ENCODE measurements at places on chromosomes 12 and 14.
A peak's percentile ranks its signal among the peaks of the same experiment; 100 is the strongest.

- DNase-seq, result no peak
Observed at GRCh38 chr12:67916266-67916970, 72.8 kb upstream of the IFNG-AS1 start.

DNA sequence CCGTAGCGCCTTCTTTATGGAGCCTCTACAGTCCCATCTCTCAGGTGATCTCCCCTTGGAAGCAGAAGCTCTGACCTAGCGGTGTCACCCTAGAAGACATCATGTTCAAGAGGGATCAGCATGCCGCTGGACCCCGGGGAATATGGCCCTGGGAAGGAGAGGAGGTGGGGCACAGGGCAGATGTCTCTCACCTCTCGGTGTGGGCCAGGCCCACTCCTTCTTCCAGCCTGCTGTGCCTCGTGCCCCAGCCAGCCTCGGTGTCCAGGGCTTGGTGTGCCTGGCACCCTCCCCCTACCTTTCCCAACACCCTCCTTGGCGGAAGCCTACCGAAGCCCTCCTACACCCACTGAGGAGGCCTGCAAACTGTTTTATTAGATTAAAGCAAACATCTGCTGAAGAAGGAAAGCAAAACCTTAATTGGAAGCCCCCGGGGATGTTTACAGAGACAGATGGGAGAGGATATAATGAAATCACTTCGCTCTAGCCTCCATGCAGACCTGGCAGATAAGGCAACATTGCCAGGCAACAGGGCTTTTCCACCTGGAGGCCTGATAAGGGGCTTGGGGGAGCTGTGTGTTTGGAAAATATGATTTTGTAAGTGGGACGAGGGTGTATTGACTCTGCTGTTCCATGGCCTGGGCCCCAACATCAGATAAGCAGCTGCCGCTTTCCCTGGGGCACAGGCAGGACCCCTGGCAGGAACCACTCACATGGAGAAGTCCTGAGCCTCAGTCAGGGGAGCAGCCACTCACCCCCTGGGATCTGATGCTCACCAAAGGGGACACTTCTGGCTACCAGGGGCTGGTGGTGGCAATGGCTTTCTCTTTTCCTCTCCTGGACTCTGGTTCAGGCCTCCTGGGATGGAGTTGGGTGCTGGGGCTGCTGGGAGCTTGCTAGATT lies 5.7 kb upstream of the CHGA start:
- no peak for DNase-seq

- peak; percentile 53 for DNase-seq
Observed at GRCh38 chr12:129659961-129660622, 243.7 kb downstream of the TMEM132D start.

DNA sequence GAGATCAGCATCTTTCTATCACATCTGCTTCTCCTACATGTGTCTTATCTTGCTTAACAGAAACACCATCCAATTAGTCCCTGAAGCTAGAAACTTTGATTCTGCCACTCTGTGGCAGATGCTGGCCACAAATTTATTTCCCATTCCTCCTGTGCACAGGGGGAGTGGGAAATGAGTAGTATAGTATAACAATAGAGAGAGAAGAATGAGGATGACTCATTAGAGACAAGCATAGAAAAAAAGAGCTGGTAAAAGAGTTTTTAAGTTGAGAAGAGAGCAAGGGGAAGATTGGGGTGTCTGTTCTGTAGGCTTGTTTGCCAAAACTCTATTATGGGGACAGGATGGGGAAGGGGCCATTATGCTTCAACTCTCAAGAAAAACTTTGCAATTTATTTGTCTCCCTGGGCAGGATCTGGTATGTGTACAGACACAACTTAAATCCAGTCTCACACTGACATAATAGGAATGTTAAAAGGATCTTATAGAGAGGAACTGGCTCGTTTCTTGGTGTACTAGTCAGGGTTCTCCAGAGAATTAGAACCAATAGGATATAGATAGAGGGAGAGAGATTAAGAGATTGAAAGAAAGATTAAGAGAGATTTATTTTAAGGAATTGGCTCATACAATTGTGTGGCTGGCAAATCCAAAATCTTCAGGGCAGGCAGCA lies 142.6 kb upstream of the CPSF6 start:
- DNase-seq, result peak; percentile 35

- DNase-seq, result no peak
Observed at GRCh38 chr12:42582050-42582449, 7.5 kb downstream of the PRICKLE1 start.

Data from Caki2 (cell line).